CD4-positive, alpha-beta T cell treated with Interleukin-21 for 1 hour (primary cell): ENCODE measurements at places on chromosomes 4 and X.

DNA sequence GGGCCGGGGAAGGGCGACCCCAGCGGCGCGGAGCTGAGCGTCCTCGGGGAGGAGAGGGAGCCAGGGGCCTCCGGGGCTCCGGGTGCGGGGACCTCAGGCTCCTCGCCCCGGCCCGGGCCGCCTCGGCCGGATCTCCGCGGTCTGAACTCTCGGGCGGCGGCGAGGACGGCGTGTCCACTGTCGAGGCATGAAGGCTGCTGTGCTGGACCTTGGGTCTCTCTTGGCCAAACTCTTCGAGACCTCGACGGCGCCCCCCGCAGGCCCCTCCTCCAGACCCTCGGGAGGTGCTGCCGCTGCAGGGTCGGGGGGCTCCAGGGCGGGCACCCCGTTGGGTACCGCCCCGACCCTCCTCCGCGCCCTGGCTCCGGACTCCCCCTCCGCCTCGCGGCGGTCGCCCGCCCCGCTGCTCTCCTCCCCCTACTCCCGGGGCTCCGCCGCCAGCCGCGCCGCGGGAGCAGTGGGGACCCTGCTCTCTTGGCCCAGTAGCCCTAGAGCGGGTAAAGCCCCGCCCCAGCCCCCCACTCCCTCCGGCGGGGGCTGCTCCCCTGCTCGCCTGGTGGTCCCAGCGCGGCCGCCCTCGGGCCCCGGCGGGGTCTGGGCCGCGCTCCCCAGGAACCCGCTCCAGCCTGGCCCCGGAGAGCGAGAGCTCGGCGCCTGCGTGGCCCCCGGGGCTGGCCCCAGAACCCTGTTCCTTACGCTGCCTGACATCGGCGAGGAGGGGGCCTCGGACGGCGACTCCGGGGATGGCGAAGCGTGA lies 564 bp downstream of the FAM149A start:
- no peak for DNase-seq

DNA sequence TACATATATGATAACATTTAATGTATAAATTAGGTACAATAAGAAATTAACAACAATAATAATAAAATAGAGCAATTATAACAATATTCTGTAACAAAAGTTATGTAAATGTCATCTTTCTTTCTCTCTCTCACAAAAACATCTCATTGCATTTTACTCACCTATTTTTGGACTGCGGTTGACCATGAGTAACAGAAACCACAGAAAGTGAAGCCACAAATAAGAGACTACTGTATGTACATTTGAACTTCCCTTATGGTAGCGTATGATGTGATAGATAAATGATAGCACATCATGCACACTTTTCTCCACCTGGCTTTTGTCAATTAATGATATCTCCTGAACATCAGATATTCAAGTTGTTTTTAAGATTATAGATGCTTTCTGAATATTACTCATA lies 80.5 kb downstream of the HNRNPD start:
- DNase-seq, result peak; percentile 53

DNA sequence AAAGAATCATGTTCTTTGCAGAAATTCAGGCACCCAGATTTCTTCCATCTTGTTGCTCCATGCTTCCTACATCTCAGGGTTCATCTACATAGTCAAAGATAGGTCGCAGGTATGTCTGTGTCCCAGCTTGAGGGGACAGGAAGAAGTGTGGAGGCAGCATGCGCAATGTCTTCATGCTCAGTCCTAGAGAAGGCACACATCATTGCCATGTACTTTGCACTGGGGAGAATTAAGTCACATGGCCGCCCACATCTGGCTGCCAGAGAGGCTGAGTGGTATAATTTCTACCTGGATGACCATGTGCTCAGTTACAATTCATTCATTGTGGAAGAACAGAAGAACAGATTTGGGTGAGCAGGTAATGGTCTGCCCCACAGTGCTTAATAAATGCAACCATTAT lies 54.1 kb downstream of the GAB1 start:
- DNase-seq, result no peak

GRCh38 chr4:173492315-173492714 lies 37.7 kb downstream of the HAND2 start:
- no peak for DNase-seq

- no peak for DNase-seq
These were observed 23.9 kb downstream of the UBE2K start for GRCh38 chr4:39721788-39722187.

- no peak for DNase-seq
These were observed 380.8 kb downstream of the SPRY1 start for GRCh38 chr4:123777373-123777772.

DNA sequence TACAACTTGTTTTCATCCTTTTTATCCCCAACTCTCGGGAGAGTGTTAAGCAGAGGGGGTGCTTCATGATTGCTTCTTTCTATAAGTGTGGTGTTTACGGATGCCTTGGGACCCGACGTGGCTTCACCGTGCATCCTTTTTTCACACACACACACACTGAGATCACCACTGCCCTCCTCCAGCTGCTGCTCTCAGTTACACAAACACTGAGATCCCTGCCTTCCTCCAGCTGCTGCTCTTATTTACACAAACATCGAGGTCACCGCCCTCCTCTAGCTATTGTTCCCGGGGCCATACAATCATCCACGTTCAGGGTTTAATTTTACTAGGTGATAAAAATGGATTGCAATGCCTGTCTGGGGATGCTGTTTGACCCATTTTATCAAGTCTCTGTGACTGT lies 155.4 kb upstream of the FAM9B start:
- no peak for DNase-seq

DNA sequence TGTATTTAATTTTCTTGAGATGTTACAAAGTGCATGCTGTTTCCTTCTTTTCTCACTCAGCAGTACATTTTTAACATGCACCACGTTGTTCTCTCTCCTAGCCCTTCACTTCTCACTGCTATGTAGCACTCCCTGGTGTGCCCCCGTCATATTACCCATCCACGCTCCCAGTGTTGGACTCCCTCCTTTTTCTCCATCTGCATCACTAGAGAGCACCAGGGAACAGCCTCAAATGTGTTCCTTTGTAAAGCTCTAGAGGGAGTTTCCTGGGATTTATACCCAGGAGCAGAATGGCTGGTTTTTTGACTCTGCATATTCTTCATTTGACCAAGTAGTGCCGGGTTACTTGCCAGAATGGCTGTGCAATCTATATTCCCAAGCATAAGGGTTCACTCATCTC lies 240.3 kb upstream of the ANXA3 start:
- no peak for DNase-seq

DNA sequence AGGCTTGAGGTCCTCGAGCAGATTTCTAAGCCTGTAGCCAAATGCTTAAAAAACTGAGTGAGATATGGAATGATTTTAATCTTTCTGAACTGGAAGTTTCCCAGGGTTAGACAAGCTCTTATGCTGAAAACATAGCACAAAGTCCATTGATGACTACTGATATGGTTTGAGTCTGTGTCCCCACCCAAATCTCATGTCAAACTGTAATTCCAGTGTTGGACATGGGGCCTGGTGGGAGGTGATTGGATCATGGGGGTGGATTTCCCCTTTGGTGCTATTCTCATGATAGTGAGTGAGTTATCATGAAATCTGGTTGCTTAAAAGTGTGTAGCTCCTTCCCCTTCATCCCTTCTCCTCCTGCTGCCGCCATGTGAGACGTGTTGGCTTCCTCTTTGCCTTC lies 454.9 kb downstream of the SPRY1 start:
- no peak for DNase-seq

DNA sequence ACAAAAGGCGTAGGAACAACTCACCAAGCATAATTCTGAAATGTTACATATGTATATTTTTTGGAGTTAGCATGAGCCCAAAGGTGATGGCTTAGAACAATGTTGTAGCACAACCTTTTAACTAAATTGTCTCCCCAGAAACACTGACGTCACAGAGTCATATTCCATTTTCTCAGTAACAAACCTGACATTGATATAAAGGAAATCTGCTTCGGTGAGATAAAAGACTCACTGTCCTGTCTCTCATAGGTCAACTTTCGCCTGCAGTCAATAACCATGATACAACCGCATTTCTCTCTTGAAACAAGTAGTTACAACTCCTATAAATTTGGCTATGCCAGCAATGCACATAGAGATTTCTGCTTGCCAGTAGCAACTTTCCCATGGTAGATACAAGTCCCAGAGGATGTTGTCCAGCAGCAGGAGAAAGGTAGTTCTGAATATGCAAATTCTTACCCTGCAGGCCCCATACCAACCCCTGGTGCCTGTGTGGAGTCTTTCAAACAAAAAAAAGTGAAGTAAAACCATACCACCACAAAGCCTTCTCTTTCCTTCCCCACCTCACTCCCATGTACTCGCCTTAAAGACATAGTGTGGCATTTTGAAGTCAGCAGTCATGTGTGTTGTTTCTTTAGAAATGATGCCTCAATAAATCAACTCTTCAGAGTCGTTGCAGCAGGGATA lies 47.9 kb downstream of the MTM1 start:
- DNase-seq, result no peak

GRCh38 chrX:2924151-2924550 lies 5.0 kb downstream of the ARSD start:
- no peak for DNase-seq

- DNase-seq, result no peak
These were observed 71.3 kb upstream of the PUDP start for GRCh38 chrX:7219153-7219705.

GRCh38 chr4:57051095-57051494 lies 59.1 kb downstream of the IGFBP7 start:
- no peak for DNase-seq

DNA sequence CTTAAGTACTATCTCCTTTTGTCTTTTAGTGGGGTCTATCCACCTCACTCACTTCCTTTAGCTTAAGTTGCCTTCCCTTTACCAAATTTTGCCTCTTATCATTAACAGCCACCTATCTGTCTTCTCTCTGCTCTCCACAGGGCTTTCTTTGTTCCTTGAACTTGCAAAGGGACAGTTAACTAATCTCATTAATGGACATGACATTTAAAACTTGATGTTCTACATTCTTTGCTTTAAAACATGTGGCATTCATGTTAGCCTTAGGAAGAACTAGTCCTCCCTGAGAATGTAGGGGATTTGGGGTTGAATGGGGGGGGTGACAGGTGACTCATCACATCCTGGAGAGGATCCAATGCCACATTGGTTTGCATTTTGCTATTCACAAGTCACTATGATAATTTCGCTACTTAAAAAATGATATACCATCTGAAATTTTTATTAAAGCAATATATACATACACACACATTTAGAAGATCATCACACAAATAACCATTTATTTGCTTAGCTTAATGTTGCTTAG lies 41.0 kb upstream of the DMD start:
- no peak for DNase-seq

GRCh38 chrX:70998411-70999027 lies 67.6 kb upstream of the SLC7A3 start:
- DNase-seq, result peak; percentile 10

DNA sequence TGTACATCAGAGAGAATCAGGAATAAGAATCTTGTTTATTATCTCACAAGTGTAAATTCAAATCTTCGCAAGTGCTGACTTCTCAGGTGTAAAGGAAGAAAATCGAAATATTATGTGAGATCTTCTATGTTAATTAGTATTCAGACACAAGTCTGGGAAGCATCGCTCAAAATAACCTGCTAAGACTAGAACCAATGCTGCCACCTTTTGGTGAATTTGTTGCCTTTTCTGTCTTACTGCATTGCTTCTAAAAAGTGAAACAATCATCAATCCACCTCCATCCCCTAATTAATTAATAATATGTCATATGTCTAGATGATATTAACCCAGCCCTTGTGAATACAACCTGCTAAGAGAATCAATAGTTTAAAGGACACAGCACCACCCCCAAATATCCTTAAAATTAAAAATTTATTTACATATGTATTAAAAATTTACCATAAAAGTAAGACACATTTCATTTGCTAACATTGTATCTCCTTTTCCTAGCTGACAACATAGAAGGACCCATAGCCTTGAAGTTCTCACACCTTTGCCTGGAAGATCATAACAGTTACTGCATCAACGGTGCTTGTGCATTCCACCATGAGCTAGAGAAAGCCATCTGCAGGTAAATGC lies 3.5 kb downstream of the EPGN start:
- DNase-seq, result peak; percentile 49

DNA sequence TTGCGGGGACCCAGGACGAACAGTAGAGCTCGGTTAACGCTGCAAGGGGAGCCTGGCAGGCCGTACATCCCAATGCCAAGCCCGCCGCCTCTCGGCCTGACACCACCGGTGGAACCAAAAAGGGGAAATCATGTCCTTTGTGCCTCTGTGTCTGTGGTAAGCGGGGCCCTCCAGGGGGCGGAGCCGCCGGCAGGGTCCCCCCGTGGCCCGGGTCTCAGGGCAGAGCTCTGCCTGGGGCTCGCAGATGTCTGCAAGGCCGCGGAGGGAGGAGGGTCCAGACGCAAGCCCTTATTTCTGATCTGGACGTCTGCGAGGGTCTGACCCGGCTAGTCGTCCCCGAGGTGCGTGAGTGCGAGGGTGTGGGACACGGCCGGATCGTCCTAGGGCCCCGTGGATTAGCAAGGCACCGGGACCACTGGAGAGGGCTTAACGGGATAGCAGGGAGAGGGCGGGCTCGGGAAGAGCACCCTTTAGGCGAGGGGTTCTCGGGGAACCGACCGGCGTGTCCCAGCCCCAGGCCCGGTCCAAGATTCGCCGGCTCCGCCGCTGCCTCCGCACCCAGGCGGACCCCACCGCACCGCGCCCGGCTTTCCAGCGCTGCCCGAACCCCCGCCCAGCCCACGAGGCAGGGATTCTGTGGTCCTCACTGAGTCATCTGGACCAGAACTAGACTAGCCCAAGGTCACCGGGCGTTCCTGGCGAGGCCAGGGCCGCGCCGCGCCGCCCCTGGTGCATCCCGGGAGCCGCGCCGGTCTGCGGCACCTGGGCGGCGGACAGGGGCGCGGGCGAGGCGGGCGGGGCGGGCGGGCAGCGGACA lies 863 bp upstream of the FAM193A start:
- DNase-seq, result peak; percentile 57

- DNase-seq, result peak; percentile 77
These were observed 132.5 kb downstream of the ARHGAP6 start for GRCh38 chrX:11533199-11533651.

- no peak for DNase-seq
These were observed 68.5 kb downstream of the UBA6 start for GRCh38 chr4:67632492-67632891.

DNA sequence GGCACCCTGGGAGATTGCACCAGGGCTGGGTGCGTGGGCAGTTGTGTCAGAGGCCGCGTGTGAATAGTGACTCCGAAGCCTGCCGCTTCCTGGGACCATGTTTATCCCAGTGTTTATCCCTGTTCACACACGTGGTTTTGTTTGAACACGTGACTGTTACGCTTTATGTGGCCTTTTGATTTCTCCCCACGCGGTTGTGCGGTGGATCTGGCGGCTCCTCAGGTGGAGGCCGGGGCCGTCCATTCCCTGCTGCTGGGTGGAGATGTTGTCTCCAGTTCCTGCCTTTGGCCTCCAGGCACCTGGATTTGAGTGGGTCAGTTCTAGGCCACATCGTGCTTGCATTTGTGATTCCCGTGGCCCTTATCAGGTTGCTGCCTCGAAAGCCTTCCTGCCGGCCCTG lies 35.1 kb downstream of the NELFA start:
- no peak for DNase-seq

- DNase-seq, result peak; percentile 69
These were observed 65.0 kb downstream of the COQ2 start for GRCh38 chr4:83219344-83220331.

DNA sequence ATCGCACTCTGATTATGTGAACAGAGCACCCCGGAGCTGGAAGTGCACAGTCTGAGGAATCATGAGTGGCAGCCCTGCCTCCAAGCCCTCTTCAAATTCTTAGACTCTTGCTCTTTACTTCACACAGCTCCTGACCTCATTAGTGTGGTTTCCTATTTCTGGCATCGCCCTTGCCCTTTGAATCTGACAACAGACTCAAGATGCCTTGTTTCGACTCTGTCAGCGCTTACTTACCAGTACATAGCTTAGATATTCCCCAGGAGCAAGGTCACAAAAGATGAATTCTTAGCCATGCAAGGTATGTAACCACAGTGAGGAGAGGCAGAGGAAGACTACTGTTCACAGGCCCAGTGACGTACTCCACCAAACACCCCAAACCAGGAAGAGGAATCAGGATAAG lies 167.2 kb downstream of the KDR start:
- DNase-seq, result peak; percentile 21
